Cerebellum (tissue), 4 donors: ENCODE measurements at places on chromosomes 1 and 21. TPM values are rescaled to one million over a fixed set of nuclear protein-coding genes. Genes with fewer than 3 reads are reported as not detected.

SELP gene
- 0.27 TPM for total RNA-seq

VPS45 gene
- 101 TPM for total RNA-seq

PLD5 gene
- total RNA-seq = 16.5 TPM

PLEKHN1 gene
- not detected for total RNA-seq

SMIM34 gene
- total RNA-seq = not detected

UQCRHL gene
- 2.6 TPM for total RNA-seq

HCRTR1 gene
- 0.64 TPM for total RNA-seq

JUN gene
- 51.2 TPM for total RNA-seq

AGT gene
- total RNA-seq = 3.6 TPM

MLLT11 gene
- total RNA-seq = 53.8 TPM

NOS1AP gene
- 5.5 TPM for total RNA-seq

GART gene
- total RNA-seq = 74.2 TPM

GOLT1A gene
- total RNA-seq = 0.54 TPM

OR10J1 gene
- total RNA-seq = not detected

IVNS1ABP gene
- total RNA-seq = 191 TPM

BSND gene
- total RNA-seq = 0.09 TPM

LMO4 gene
- 47.1 TPM for total RNA-seq

OR2L8 gene
- total RNA-seq = 6.6 TPM

BMP8B gene
- 1.5 TPM for total RNA-seq

LRRC38 gene
- total RNA-seq = 2.4 TPM

ADCY10 gene
- total RNA-seq = 0.27 TPM

SH2D5 gene
- total RNA-seq = 2.1 TPM

RNF186 gene
- not detected for total RNA-seq

TOR1AIP2 gene
- 58.3 TPM for total RNA-seq

SYCP1 gene
- total RNA-seq = not detected

AMY1A gene
- total RNA-seq = not detected

CNR2 gene
- total RNA-seq = not detected

REN gene
- not detected for total RNA-seq
